ENCODE measurements at places on chromosomes 12 and 14. TPM values are rescaled to one million over a fixed set of nuclear protein-coding genes. Genes with fewer than 3 reads are reported as not detected.

- no peak overlapping the region for H3K27ac ChIP-seq
- no peaks in the 10 kb centered on the region for H3K36me3 ChIP-seq
- no peaks in the 10 kb centered on the region for H3K4me1 ChIP-seq
- peak; percentile 45 for DNase-seq
These were observed 69.3 kb downstream of the SERPINA3 start for GRCh38 chr14:94681300-94682060.

GRCh38 chr12:128920468-128920867, 67.2 kb downstream of the GLT1D1 start:
- H3K4me3 ChIP-seq: no peak overlapping the region
- peak; percentile 32 for DNase-seq
- H3K36me3 ChIP-seq: no peaks in the 10 kb centered on the region
- H3K27ac ChIP-seq: no peak overlapping the region
- H3K27me3 ChIP-seq: no peaks in the 10 kb centered on the region

DNA sequence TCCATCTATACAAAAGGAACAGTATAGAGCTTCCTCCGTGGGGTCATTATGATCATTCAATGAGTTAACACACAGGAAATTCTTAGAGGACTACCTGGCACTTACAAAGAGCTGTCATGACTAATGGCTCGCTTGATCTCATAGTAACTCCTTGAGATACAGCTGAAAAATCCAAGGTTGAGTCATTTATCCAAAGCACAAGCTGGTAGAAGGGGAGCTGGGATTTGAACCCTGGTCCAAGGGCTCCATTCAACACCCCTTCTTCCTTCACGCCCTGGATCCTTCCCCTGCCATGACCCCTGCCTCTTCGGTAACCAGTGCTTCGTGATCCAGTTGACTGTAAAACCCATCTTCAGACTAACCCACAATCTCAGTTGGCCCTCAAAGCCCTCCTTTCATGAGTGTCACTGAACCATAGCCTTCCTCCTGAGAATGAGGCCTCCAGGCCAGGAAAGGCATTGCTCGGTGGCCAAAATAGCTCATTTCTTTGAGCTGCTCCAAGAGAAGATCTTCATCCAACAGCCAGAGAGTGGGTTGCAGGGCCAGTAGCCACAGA, 7.8 kb downstream of the ZFP36L1 start:
- peaks cover 29% of the 10 kb centered on the region for H3K36me3 ChIP-seq
- H3K4me3 ChIP-seq: no peak overlapping the region
- H3K27me3 ChIP-seq: no peaks in the 10 kb centered on the region
- peaks cover 12% of the 10 kb centered on the region for H3K4me1 ChIP-seq
- no peak overlapping the region for H3K27ac ChIP-seq

DNA sequence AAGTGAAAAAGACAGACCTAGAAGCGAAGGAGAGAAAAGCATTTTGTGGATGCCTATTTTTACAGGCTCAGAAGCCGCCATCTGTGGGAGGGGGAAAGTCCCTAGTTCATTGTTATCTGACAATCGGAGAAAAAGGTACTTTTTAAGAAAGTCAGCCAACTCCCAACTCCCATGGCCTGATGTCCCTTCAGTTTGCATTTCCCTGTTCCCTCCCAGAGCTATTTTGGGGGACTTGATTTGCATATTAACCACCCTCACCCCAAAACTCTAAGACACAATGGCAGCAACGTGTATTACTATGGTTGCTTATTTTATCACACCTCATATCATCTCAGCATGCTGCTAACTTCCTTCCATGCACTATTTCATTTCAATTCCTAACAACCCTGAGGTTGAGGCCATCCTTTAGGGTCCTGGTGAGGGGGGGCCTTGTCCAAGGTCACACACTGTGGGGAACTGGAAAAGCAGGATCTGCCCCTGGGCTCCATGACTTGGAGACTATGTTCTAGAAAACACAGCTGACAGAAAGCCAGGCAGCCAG, 18.7 kb downstream of the HVCN1 start:
- no peak overlapping the region for H3K4me3 ChIP-seq
- H3K4me1 ChIP-seq: no peaks in the 10 kb centered on the region
- no peak for DNase-seq
- no peaks in the 10 kb centered on the region for H3K27me3 ChIP-seq

DNA sequence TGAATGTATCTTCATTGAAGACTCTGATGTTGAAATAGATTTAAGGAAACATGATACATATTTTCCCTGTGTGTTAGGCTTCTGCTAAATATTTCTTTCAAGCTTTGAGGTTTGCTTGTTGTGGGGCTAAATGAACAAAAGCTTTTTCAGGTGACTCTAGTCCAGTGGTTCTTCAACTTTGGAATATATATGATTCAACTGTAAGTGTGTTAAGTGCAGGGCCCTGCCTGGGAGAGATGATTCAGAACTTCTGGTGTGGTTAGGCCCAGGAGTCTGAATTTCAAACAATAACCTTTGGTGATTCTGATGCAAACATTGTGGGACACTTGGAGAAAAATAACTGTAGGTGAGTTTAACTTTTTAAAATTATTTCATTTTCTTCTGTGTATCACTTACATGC, 93.0 kb downstream of the TRHDE start:
- H3K27me3 ChIP-seq: no peaks in the 10 kb centered on the region
- H3K27ac ChIP-seq: no peak overlapping the region
- no peaks in the 10 kb centered on the region for H3K36me3 ChIP-seq
- no peak overlapping the region for H3K4me3 ChIP-seq
- no peak for DNase-seq

GRCh38 chr12:132444957-132445883, 44.7 kb upstream of the FBRSL1 start:
- H3K36me3 ChIP-seq: no peaks in the 10 kb centered on the region
- no peak overlapping the region for H3K4me3 ChIP-seq
- DNase-seq: no peak
- no peaks in the 10 kb centered on the region for H3K27me3 ChIP-seq
- H3K27ac ChIP-seq: peak overlapping the region; percentile 61
- no peaks in the 10 kb centered on the region for H3K4me1 ChIP-seq

- no peak overlapping the region for H3K27ac ChIP-seq
- H3K36me3 ChIP-seq: no peaks in the 10 kb centered on the region
- H3K27me3 ChIP-seq: no peaks in the 10 kb centered on the region
- DNase-seq: no peak
- H3K4me3 ChIP-seq: no peak overlapping the region
These were observed 367.4 kb downstream of the MED13L start for GRCh38 chr12:115910057-115910456.

DNA sequence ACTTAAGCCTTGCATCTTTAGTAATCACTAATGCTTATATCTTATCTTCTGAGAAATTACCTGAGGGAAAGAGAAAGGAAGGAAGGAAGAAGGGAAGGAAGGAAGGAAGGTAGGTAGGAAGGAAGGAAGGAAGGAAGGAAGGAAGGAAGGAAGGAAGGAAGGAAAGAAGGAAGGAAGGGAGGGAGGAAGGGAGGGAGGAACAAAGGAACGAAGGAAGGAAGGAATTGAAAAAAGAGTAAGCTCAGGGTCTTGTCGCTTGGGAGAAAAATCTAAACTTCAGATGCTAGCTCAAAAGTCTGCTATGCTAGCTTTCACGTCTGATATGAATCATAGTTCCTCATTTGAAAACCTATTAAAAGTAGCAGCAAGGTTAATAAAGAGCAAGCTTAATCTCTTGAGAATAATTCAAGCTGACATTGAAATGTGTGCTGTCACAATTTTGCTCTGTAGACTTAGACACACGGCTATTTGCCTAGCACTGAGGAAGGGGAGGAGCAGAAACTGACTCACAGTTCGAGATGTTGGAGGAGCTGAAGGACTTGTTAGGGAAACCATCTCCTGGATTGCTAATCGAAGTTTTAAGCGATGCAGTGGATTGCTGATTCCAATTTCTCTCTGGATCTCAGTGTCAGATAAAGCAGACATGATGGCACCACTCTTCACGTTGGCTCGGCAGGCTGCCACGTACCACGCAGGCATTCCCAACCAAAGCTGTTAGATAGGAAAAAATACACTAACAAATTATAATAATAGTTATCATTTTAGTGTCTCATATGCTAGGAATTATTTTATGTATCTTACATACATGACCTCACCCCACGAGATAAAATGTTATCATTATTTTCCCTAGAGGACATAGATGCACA, 216.7 kb downstream of the ACSS3 start:
- no peak overlapping the region for H3K27ac ChIP-seq
- no peak for DNase-seq
- H3K27me3 ChIP-seq: no peaks in the 10 kb centered on the region
- no peaks in the 10 kb centered on the region for H3K4me1 ChIP-seq

- peak overlapping the region; percentile 92 for H3K27ac ChIP-seq
- no peaks in the 10 kb centered on the region for H3K27me3 ChIP-seq
- peak; percentile 84 for DNase-seq
- H3K4me3 ChIP-seq: no peak overlapping the region
- peaks cover 68% of the 10 kb centered on the region for H3K36me3 ChIP-seq
These were observed 31.1 kb downstream of the APPL2 start for GRCh38 chr12:105204916-105205315.

GRCh38 chr12:132717531-132718387, 7.1 kb downstream of the PGAM5 start:
- no peaks in the 10 kb centered on the region for H3K4me1 ChIP-seq
- H3K27me3 ChIP-seq: no peaks in the 10 kb centered on the region
- no peak overlapping the region for H3K4me3 ChIP-seq
- H3K27ac ChIP-seq: no peak overlapping the region

DNA sequence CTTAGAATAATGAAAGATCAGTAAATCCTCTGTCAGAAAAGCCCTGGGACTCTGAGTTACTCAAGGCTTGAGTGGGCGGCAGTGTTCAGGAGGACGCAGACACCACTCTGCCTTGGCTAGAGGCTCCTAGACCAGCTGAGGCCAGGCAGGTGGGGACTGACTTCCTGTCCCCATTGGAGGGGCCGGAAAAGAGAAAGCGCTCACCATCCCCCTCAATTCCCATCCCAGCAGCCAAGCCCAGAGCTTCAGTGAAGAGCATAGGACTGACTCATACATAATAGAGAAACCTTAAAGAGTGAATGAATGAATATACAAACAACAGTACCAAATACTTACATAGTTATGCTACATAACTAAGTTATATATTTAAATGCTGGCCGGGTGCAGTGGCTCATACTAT, 62.0 kb downstream of the PLEKHG7 start:
- H3K27ac ChIP-seq: no peak overlapping the region
- no peaks in the 10 kb centered on the region for H3K27me3 ChIP-seq
- H3K4me1 ChIP-seq: no peaks in the 10 kb centered on the region
- H3K4me3 ChIP-seq: no peak overlapping the region
- DNase-seq: peak; percentile 16

DNA sequence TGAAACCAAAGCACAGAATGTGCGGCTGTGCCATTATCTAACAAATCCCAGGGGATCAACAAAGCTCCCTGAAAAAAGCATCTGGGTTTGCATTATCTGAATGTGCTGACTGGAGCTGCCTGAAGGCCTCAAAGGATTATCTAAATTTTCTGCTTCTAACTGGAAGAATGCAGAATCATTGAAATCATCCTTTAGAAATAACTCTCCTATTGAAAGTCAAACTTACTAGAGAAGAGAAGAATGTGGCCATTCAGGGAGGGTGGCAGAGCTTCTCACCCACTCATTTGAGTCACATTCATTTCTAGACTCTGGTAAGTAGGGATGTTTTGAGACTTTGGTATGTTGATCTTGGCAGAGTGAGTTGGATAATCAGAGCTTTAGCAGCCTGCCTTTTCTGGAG, 220.6 kb upstream of the RGS6 start:
- DNase-seq: no peak
- H3K4me1 ChIP-seq: peaks cover 16% of the 10 kb centered on the region
- H3K36me3 ChIP-seq: peaks cover 11% of the 10 kb centered on the region
- H3K27ac ChIP-seq: no peak overlapping the region
- no peak overlapping the region for H3K4me3 ChIP-seq

- no peak overlapping the region for H3K27ac ChIP-seq
- H3K27me3 ChIP-seq: no peaks in the 10 kb centered on the region
- DNase-seq: no peak
- peaks cover 54% of the 10 kb centered on the region for H3K4me1 ChIP-seq
- no peak overlapping the region for H3K4me3 ChIP-seq
These were observed 2.4 kb downstream of the FGFR1OP2 start for GRCh38 chr12:26940516-26941214.

DNA sequence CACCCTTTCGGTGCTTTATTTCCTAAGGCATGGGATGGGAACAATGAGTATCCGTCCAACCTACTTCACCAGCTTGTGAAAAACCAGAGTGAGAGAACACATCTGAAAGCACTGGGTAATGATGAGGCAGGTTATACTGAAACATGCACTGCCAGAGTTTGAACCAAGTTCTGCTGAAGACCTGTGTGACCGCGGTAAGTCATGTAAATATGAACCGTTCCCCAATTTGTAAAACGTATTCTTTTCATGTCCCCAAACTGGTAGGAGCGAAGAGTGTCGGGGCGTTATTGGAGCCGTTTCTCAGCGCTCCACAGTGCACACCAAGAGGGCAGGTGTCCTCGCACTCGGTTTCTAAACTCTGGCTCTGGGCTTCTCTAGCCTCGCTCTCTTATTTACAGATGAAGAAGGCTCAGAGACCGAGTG, 788 bp upstream of the NGDN start:
- peak overlapping the region; percentile 50 for H3K4me3 ChIP-seq
- no peaks in the 10 kb centered on the region for H3K27me3 ChIP-seq

GRCh38 chr14:23866269-23866668, 87.3 kb upstream of the DHRS4 start:
- H3K27ac ChIP-seq: no peak overlapping the region
- no peaks in the 10 kb centered on the region for H3K36me3 ChIP-seq
- no peak for DNase-seq
- no peaks in the 10 kb centered on the region for H3K4me1 ChIP-seq
- H3K27me3 ChIP-seq: no peaks in the 10 kb centered on the region
- H3K4me3 ChIP-seq: no peak overlapping the region

Gene FSCB
- not detected for total RNA-seq

Gene KRT85
- total RNA-seq: not detected

Gene GARIN6
- not detected for total RNA-seq

Gene APOF
- total RNA-seq: not detected

Gene DPF3
- total RNA-seq: 4.5 TPM

Gene ACADS
- total RNA-seq: 65.7 TPM

Gene SOCS2
- 30.7 TPM for total RNA-seq

Gene GPN3
- total RNA-seq: 22.1 TPM

Gene DEPDC4
- total RNA-seq: 2.2 TPM

Gene B4GALNT1
- 4.3 TPM for total RNA-seq

Data from adrenal gland (tissue), 19 donors.